Lower lobe of right lung (tissue), 2 donors: ENCODE measurements at places on chromosomes 1 and 21. TPM values are rescaled to one million over a fixed set of nuclear protein-coding genes. Genes with fewer than 3 reads are reported as not detected.

The LRRC53 gene
- total RNA-seq: not detected

GRCh38 chr1:205672970-205673369, 7.3 kb downstream of the SLC45A3 start:
- DNase-seq: no peak

DNA sequence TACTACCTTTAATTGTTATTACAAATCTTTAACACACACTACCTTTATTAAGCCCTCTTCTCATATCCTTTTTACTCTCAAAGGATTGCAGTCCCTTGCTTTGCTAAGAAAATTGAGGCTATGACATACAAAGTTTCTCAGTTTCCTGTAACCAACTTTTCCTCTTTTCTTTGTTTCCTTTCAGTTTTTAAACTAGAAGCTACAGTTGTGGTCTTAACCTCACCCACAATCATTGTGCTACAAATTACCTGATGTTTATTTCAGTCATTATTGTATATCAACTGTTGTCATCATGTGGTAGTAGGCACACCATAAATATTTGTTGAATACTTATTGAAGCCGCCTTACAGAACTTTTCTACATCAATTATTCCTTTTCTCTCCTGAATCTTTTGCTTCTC, 51.8 kb downstream of the SLAMF6 start:
- DNase-seq: no peak

The GNAT2 gene
- total RNA-seq: not detected

- no peak for DNase-seq
These were observed 9.7 kb downstream of the CD2 start for GRCh38 chr1:116763787-116764465.
